Activated T-cell treated with anti-CD3 and anti-CD28 coated beads, Interleukin-2, amount 50 U/mL, for 72 hours (primary cell): ENCODE measurements at places on chromosomes 5 and 9.

DNA sequence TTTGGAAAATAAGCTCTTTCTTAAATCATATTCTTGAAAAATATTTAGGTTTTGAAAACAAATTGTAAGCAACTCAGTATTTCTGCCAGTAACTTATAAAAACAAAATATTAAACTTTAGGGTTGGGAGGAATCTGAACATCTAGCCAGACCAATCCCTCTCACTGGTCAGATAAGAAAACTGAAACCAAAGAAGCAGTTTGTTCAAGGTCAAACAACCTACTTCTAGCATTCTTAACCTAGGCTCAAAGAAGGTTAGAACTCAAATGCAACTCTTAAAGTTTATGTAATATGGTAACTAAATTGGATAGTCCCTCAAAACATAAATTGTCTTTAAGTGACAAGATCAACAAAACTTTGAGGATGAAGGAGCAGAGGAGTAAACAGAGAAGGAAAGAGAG lies 374.9 kb upstream of the TNC start:
- no peak for DNase-seq

- no peak for DNase-seq
Measured at GRCh38 chr5:157721159-157721558, 10.1 kb upstream of the THG1L start.

DNA sequence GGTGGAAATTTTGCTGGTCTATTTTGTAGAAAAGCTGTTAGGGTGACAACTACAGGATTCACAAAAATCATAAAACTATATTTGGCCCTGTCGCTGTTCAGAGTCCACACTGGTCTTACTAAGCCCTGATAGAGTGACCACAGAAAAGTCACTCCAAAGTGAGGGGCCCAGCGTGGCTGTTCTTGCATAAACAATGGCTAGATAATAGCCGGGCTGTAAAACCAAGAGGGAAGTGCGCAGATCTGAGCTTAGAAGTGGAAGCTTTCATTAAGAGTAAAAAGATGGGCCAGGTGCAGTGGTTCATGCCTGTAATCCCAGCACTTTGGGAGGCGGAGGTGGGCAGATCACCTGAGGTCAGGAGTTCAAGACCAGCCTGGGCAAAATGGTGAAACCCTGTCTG lies 15.5 kb upstream of the CTSL start:
- DNase-seq, result no peak

DNA sequence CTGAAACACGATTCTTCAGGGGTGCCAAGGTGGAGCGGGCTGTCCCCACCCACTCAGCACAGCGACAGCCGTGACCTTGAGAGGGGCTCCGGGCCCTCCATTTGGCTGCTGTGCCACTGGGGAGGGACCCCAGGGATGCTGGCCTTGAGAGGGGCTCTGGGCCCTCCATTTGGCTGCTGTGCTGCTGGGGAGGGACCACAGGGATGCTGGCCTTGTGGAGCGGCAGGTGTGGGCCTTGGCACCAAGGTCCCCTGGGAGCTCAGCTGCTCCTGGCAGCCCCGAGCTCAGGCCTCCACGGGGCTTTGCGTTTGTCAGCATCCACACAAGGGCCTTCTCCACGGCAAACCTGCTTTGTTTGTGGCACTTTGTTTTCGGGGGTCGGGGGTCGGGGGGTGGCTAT lies 137.6 kb upstream of the LPCAT1 start:
- DNase-seq, result no peak

GRCh38 chr5:88207575-88207974 lies 61.1 kb downstream of the TMEM161B start:
- DNase-seq, result no peak

GRCh38 chr5:15703901-15704300 lies 203.9 kb downstream of the FBXL7 start:
- no peak for DNase-seq

GRCh38 chr9:5479994-5480694 lies 29.8 kb downstream of the CD274 start:
- no peak for DNase-seq
